Right renal pelvis (tissue), 4 donors: ENCODE measurements at places on chromosomes 11 and 22. TPM values are rescaled to one million over a fixed set of nuclear protein-coding genes. Genes with fewer than 3 reads are reported as not detected.

The SMTNL1 gene
- polyA plus RNA-seq = 0.45 TPM

The MOV10L1 gene
- 1.2 TPM for polyA plus RNA-seq

DNA sequence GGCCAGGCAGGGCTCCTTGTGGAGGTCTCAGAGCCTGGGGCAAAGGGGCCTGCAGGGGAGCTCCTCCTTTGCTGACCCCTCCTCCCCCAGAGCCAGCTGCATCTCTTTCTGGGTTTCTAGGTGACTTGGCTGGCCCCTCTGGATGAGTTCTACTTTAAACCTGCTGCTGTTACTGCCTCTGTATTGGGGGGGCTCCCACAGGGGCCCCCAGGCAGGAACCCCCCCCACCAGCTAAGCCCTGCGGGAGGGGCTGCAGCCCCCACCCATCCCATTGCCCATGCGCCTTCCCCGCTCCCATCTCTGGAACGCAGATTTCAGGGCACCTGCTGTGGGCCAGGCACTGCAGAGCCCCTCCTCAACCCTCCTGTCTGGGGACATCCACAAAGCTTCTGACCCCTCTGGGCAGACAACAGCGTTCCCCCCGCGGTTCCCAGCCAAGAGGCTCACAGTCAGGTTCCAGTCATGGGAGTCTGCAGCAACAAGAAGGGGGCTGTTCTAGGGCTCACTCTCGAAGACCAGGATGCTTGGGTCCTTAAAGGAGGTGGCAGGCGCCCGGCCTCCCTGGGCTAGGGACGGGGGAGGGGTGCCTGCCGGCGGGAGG is 815 bp upstream of the PLCB3 start:
- DNase-seq = no peak

DNA sequence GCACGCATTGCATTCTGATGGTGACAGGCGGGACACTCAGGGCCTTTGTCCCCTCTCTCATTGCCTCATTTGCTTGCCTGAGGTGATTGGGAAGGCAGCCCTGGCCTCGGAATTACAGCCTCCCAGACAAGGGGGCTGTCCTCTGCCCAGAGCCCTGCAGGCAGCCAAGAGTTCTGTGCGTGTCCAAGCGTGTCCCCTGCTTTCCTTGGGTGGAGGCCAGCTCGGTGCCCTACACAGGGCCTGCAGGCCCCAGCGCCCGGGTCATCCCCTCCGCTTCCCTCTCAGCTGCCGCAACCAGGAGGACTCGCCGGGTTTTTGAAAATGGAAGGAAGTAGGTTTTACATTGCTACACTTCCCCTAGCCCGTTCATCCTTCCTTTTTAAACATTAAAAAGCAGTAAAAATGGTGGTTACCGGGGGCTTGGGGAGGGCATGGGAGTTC is 1.9 kb downstream of the GRAMD4 start:
- DNase-seq = no peak
